ENCODE measurements at places on chromosomes 4 and X.

GRCh38 chrX:127558811-127559210 lies 493.4 kb downstream of the ACTRT1 start:
- no peak for DNase-seq

GRCh38 chrX:13759152-13759718 lies 24.7 kb downstream of the OFD1 start:
- no peak for DNase-seq

- no peak for DNase-seq
Measured at GRCh38 chrX:71106427-71106826, at the start of gene CXorf65. Gene CXorf65, minus strand, starts transcription at chrX:71106740. Its CDS starts 184 bp downstream, at chrX:71106556.

GRCh38 chr4:44421330-44422065 lies 27.1 kb downstream of the KCTD8 start:
- DNase-seq = no peak

DNA sequence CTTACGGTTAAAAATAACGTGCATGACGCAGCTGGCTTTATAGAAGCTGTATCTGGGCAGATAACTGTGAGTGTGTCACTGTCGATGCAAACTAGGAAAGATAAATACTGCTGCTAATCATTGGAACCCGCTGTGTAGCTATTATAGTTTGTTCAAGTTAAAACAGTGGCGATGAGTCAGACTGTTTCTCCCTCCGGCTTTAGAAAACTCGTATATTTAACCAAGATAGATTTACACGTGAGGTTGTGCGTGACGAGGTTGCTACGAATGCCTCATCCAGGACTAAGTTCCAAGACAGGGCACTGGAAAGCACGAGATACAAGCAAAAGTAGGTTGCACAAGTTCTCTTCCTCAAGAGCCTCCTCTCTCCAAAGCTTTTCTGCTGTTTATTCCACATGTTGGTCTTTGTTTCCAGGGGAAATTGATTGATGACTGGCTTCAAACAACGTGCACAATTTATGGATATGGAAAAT lies 270.7 kb downstream of the FBXW7 start:
- no peak for DNase-seq

GRCh38 chr4:163566257-163566796 lies 71.8 kb downstream of the TMA16 start:
- no peak for DNase-seq

GRCh38 chrX:13892856-13893255 lies 76.0 kb upstream of the GPM6B start:
- DNase-seq = no peak

GRCh38 chrX:10074241-10074941 lies 82.4 kb upstream of the CLCN4 start:
- no peak for DNase-seq

- DNase-seq = no peak
Measured at GRCh38 chrX:155144926-155145325, 71.3 kb upstream of the VBP1 start.

DNA sequence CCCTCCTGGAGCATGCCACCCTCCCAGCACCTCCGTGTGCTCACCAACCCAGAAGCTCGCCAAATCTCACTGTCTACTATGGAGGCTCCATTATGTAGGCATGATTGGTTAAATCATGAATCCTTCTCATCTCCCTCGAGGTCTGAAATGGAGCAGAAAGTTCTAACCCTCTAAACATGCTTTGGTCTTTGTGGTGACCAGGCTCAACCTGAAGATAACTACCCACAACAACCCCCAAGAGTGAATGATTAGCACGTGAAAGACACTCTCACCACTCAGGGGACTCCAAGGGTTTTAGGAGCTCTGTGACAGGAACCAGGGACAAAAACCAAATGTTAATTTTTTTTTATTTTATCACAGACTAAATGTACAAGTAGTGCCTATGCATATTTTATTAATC lies 47.2 kb downstream of the APBB2 start:
- DNase-seq = no peak

DNA sequence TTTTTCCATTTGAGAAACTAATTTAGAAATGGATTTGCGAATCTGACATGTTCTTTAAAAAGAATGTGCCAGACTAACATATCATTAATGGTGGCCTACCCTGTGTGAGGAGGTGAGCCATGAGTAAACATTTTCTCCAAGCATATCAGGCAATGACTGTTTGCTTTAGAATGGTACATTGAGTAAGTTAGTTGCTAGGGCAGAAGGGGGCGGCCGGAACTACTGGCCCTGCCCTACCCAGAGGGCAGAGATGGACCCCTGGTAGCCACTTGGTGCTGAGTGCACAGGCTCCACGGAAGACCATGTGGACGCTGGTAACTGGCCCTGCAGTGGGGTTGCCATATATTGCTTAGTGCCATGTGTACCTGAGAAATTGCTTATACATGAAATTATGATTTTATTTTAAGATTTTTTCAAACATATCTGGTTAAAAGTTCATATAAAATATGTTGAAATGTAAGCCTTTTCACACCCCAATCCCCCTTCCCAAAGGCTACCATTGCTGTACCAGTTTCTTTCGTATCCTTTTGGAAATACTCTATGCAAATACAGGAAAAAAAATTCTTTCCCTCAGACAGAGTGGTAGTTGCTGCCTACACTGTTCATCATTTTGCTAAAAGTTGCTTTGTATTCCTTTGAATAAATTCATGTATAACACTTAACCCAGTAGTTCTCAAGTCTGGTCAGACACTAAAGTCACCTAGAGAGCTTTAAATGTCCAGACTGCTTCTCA lies 8.8 kb downstream of the FNIP2 start:
- no peak for DNase-seq

DNA sequence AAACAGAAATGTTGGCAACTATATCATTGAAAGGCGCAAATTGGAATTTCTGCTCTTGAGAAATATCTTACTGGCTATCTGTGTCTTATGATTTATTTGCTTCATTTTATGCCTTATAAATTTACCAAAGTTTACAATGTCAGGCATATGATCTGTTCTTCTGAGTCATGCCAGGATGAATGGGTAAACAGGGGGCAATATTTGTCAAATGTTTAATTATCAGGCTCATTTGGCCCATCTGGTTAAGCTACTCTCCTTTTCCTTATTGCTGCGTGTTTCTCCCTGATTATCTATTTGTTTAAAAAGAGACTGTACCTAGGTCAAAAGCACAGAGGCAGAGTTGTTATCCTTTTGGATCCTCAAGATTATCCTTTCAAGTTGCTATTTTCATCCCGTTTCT lies 903.8 kb upstream of the PCDH10 start:
- no peak for DNase-seq

- no peak for DNase-seq
Measured at GRCh38 chr4:40448875-40449274, 113.7 kb downstream of the CHRNA9 start.

DNA sequence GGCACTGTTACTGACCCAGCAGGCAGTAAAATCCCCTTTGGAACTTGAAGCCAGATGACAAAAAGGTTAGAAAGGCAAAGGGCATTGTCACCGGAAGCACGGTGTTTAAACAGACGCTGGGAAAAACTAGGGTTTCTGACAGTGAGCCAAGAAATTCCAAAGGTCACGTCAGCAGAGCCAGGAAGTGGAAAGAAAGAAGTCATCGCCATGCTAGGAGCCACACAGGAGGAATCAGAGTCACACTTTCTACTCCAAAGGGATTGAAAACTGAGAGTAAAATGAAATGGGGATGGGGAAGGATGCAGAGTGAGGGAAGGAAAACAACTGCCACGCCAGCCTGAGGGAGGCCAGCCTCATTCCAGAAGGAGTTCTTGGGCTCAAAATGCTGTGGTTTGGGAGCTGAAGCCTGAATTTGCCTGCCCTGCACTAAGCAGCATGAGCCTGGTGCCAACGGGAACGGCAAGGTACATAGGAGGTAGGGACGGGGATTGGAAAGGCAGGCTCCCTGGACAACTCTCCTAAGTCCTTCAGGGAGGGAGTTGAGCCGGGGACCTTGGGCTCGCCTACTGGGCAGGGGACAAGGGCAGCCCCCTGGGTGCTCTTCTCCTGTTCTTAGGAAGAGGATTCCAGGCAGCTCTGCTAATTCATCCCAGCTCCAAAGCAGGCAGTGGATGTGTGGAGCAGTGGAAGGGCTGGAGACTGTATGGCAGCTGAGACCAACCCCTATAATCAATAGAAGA lies 66.8 kb downstream of the SOWAHB start:
- DNase-seq = no peak

- DNase-seq = peak; percentile 51
Measured at GRCh38 chr4:70722199-70722791, 531 bp downstream of the RUFY3 start.

DNA sequence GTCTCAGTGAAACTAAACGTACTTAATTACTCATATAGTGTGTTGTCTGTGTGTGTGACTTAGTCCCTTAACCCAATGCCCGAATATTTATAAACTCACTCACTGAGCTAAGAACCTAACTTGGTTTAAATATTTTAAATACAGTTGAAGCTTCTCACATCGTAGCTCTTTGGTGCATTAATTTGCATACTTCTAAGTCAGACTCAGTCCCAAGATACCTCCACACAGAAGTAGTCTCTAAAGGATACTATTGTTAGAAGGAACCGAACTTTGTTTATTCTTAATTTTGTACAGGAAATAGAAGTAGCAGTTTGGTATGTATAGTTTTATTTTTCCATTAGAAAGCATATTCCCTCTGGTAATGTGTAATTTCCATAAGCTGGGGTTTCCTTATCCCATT lies 54.0 kb upstream of the NKAP start:
- DNase-seq = no peak

- no peak for DNase-seq
Measured at GRCh38 chrX:150198776-150199175, 164.3 kb upstream of the MAMLD1 start.

- no peak for DNase-seq
Measured at GRCh38 chrX:151773434-151773833, 38.9 kb downstream of the CNGA2 start.

GRCh38 chrX:100984818-100985217 lies 15.3 kb downstream of the ARL13A start:
- DNase-seq = no peak

GRCh38 chr4:144355811-144356757 lies 215.6 kb upstream of the GYPA start:
- peak; percentile 5 for DNase-seq

DNA sequence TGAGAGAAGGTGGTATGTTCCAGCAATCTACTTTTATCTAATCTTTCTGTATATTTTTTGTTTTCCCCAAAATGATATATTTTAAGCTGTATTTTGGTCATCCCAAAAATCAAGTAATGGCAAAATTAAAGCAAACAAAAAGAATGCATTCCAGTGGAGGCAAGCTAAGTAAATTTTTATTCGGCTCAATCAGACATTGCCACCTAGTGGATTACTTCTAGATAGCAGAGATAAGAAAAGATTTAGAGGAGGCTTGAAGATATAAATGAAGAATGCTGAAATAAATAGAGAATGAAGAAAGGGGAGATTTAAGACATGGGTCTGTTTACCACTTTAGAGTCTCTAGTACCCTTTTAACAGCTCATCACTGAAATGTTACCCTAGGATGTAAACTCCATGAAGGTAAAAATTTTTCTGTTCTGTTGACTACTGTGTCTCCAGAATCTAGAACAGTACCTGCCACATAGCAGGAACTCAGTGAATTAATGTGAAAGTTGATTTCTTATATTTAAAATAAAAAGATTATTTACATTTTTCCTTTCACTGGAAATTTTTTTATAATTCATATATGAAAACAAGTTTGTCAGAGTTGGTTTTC lies 110.9 kb upstream of the ANK2 start:
- DNase-seq = peak; percentile 24

DNA sequence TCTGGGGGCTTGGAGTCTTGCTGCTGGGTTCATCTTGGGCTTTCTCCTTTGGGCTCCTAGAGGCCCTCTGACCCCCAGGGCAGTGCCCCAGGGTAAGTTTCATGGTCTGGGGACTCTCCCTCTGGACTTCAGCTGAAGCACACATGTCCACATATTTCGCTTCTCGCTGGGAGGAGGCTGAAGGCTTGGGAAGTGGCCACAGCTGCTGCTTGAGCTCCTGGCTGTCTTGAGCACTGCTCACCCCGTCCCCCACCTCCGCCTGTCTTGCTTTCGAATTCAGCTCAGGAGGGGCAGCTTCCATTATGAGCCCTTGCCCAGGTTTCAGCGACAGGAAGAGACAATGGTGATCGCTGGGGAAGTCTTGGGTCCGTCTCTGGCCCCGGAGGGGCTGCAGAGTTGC lies 3.7 kb downstream of the C4orf54 start:
- no peak for DNase-seq

DNA sequence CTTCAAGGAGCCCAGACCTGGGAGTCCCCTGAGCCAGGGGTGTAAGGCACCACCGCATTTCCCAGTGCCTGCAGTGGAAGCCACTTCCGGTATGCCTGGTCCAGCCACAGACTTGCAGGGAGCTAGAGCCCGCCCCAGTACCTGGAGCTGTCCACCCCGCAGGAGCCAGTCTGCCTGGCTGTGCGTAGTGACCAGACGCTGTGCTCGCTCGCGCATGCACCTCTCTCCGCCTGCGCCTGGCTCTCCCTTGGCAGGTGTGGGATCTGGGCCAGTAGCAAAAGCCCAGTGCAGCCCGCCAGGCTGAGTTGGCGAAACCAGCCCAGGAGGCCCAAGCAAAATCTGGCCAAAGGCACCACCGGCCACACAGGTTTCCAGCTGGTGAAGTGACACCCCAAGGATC lies 973.7 kb upstream of the AGA start:
- no peak for DNase-seq

DNA sequence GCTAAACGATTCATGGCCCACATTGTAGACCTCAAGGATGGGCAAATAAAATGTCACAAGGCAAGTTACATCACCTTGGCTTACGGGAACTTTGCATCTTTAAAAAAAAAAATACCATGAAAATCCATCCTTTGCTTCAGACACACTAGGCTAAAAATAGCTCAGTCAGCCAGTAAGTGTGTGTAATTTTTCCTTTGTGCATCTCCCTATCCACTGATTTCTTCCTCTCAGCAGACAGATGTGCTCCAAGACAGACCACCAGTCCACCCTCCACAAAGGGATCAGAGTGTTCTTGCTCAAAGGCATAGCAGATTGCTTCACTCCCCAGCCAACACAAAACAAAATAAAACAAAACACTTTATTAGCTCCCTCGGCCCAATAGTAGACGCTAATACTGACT lies 14.6 kb downstream of the LDB2 start:
- no peak for DNase-seq

DNA sequence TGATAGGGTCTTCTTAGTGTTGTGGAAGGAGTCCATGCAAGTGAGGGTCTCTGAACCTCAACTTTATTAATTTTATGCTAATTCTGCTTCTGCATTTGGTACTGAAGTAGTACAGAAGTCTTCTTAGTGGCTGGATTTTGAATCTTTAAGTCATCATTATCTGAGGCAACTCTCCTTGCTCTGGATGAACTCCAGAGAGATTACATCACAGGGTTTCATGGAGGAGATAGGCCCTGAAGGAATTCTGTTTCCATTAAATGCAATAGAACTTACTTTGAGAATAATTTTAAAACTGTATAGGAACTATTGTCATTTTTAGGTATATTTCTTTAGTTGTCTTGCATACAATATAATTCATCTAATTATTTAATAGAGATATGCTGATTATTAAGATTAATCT lies 451.2 kb downstream of the FAT4 start:
- DNase-seq = no peak

All from NCI-H2081 (cell line).